Colonic mucosa (tissue), 4 donors: ENCODE measurements at places on chromosomes 16 and 17. TPM values are rescaled to one million over a fixed set of nuclear protein-coding genes. Genes with fewer than 3 reads are reported as not detected.

The ABCC11 gene
- not detected for total RNA-seq

The SLC13A5 gene
- 0.62 TPM for total RNA-seq

The SNX11 gene
- total RNA-seq: 24.4 TPM

The GINS2 gene
- 39.9 TPM for total RNA-seq

The BFAR gene
- total RNA-seq: 72.2 TPM

The YBX2 gene
- 22.1 TPM for total RNA-seq

The GPRC5B gene
- 8.5 TPM for total RNA-seq

The DUS2 gene
- total RNA-seq: 13.1 TPM
